ENCODE measurements at places on chromosomes 5 and 9.

DNA sequence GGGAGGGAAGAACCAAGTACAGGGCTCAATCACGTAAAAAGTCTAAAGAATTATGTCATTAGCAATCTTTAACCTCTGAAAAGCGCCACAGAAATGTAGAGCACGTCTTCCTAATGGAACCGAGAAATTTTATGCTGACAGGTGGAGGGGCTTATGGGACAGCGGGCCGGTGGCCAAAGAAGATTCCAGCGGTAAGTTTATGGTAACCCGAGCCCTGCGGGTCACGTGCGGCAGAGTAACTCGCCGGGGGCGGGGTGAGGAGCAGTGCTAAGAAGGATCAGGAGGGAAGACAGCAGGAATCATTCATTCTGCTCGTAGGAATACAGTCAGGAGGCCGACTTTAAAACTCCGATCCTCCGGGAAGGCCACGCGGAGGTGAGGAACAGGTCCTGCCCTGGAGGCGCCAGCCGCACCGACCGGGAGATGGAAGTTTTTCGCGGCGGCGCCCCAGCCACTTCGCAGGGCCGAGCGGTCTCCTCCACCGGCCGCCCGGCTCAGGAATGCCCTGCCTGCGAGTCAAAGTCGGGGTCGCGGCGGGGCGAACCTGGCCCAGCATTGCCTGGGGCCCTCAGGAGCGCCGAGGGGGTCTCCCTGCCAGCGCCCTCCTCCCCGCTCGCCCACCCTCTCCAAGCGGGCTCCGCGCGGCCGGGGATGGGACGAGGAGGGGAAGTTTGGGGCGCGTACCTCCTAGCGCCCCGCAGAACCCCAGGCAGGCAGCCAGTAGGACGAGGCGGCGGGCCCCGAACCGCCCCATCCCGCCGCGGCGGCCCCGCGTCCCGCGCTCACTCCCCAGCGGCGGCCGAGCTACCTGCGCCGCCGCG, 101.8 kb downstream of the ESM1 start:
- no peak for DNase-seq

- no peak for DNase-seq
These were observed 13.5 kb upstream of the TSSK1B start for GRCh38 chr5:113448252-113448651.

DNA sequence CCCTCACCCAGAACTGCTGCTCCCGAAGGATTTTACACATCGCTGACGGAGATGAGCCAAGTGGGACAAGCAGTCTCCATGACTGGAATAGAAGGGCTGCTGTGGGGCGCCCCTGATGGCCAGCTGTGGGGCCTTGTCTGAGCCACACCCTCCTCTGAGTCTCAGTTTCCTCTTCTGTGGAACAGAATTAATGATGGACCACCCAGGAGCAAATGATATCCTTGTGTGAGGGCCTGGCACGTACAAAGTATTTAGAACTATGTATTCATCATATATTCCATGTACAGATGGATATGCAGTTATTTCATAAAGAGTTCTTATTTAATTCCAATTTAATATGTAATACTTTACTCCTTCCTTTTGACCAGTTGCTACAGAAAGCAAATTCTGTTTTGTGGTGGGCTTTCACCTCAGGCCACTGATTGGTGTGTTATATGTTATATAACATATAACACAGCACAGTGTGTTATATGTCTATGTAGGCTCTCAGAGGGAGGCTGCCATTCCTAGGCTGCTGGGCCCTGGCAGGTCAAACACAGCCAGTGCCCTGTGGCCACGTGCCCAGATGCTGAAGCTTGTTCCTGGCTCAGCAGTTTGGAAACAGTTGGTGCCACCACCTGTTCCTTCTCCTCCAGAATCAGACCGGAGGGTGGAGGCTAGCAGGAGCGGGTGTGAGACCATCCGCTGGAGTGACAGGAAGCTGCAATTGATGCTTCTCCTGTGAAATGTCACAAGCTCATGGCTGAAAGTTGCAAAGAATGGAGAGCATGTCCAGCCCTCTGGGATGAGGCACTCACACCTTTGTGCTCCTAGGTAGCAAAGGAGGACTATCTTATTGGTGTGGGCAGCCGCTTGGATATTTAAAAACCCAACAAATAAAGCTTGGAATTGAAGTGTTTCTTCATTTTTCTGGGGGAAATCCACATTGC, 4.4 kb upstream of the FGD3 start:
- DNase-seq = no peak

DNA sequence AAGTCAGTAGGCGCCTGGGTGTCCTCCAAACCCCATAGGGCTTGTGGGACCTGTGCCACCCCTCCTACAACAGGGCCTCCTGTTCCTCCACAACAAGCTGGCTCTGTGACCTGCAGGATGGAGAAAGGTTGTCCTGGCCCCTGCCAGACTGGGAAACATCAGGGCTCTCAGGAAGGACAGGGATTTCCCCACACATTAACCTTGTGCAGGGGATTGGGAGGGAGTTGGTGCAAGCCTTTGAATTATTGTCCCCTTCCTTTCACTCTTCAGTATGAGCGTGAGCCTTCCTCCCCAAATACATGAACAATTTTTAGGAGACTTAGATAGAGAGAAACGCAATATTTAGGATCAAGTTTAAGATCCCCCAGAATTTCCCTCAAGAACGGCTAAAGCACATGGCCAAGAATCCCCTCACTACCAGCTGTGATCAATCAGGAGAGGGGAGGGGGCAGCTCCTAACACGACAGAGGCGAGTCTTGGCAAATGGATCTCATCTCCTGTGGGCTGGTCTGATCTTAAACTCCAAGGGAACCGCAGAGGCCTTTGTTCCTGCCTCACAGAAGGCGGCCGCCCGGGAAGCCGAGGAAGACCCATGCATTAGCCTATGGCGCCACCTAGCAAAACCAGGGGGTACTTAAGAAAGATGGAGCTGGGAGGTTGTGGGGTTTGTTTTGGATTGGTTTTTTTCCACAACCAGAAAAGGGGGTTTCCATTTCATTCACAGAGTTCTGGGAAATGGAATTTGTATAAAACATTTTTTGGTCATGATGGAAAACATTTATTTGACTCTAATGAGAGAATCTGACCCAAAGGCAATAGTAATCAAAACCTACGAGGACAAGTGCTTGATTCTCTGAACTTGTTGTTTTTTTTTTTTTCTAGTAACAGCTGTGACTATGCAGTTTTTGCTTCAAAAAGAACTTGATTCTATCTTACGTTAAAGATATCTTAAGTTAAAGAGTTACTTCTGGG, 36.1 kb upstream of the OSMR start:
- DNase-seq = peak; percentile 36

- DNase-seq = no peak
These were observed 140.6 kb downstream of the OSTF1 start for GRCh38 chr9:75228893-75229292.

- no peak for DNase-seq
These were observed 147.1 kb downstream of the C5orf15 start for GRCh38 chr5:133821311-133821741.

DNA sequence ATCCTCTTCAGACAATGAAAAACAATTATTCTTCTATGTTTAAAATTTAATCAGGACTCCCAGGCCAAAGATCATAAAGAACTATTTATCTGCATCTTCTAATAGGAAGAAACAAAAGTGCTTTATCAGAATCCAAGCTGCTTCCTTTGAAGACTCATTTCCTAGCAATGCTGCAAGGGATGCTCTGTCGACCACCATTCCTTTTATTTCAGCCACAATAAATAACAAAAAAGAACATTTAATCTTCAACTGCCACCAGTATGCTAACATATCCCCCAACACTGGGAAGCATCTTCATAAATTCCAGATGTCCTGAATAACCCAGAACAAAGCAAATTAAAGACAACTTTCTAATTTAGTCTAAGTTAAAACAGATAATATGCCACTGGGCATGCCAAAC, 68.7 kb downstream of the PKD2L2 start:
- no peak for DNase-seq

DNA sequence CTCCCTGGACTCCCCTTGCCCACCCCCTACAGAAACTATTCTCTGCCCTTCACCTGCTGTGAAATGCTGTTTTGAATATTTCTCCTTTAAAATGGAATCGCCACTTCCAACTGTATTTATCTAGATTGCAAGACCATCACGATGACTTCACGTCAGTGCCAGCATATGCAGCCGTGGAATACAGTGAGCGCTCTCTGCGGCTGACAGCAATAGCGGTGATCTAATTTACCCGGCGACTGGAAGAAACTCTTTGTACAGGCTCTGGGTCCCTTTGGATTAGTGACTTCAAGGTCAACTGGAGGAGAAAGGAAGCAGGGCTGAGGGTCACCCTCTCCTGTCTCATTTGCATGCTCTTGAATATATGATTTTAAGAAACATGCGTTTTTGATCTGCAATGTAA, 192.0 kb downstream of the IRX1 start:
- DNase-seq = no peak

GRCh38 chr5:75566710-75567309, 44.4 kb upstream of the ANKDD1B start:
- DNase-seq = peak; percentile 37

DNA sequence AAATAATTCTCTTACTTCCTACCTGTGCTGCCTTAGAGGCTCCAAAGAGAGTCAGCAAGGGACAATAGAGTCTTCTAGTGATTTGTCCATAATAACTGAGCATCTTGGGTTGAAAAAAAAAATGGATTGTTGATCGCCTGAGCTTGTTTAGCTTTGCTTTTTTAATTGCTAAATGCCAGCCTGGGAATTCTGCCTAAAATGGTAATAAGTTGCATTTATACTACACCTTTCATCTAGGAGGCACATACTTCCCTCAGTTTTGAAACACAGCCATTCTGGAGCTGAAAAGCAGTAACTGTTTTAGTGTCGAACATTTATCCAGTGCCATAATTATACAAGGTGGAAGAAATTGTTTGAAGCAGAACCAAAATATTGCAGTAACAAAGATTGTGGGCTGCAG, 421.3 kb downstream of the CAAP1 start:
- no peak for DNase-seq

DNA sequence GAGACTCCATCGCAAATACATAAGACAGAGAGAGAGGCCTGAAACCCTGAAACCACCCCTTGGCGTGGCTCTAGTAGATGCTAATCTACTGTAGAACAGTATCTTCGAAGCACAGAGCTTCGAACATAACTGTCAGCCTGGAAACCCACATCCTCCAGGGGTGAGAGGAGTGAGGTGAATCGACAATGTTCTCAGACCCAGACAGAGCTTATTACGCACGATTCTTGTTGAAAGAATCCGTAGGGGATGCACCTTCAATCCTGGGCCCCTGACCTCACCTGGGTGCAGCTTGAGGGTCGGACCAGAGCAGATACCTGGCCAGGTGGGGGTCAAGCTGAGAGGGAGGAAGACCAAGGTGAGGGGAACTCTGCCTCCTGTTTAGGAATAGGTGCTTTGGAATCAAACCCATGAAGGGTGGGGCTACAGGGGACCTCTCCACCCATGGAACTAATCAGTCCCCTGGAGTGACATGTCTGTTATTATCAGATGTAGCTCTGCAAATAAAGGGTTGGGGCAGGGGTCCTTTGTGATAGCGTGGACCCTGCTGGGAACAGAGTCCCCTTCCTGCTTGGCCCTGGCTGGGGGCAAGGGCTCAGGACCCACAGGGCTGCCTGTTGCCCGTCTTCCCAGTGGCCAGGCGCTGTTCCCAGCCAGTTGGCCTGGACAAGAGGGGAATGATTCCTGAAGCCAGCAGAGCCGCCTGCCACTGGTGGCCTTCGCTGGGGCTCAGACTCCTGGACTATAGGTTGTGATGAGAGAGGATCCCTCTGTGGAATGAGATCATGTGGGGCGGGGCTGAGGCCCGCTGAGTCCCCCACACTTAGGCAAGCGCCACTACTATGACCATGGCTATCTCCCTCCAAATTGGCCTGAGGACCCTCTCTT, 41.2 kb downstream of the DBH start:
- no peak for DNase-seq

- DNase-seq = no peak
These were observed 323.6 kb downstream of the NFIB start for GRCh38 chr9:13990331-13990730.

DNA sequence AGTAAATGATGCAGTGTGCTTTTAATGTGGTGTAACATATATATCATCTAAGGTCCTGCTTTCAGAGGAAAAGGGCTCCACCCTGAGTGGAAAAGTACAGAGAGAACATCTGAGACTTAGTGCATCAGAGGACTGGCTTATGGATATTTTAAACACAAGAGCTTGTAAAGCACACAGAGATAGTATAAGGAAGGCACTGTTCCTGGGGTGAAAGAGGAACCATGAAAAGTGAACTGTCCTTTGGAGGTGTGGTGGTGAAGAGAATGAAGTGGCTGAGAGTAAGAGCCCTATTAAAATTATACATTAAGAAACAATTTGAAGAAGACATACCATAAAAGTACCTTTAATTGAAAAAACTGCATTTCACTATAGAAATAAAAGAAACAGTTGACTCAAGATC, 68.9 kb downstream of the CSF2 start:
- no peak for DNase-seq

- no peak for DNase-seq
These were observed 764.7 kb upstream of the ARRDC3 start for GRCh38 chr5:92147798-92148197.

DNA sequence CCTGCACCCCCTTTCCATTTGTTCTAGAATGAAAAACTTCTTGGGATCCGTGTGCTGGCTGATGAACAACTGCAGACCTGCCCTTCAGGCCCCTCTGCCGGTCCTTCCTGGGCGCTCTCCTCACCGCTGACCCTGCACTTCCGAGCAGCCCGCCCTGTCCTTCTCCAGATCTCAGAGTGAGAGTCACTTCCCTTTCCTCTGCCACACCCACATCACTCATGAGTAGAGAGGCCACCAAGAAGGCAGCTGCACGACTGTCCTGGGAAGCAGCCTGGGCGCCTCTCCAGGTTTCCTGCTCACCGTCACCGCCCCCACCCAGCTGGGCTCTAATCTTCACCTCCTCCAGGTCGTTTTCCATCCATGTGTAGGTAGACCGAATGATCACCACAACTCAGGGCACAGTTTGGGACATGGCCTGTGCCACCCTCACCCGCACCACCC, 35.0 kb upstream of the NSMF start:
- DNase-seq = no peak

GRCh38 chr5:53478411-53479044, 1.9 kb upstream of the FST start:
- no peak for DNase-seq

DNA sequence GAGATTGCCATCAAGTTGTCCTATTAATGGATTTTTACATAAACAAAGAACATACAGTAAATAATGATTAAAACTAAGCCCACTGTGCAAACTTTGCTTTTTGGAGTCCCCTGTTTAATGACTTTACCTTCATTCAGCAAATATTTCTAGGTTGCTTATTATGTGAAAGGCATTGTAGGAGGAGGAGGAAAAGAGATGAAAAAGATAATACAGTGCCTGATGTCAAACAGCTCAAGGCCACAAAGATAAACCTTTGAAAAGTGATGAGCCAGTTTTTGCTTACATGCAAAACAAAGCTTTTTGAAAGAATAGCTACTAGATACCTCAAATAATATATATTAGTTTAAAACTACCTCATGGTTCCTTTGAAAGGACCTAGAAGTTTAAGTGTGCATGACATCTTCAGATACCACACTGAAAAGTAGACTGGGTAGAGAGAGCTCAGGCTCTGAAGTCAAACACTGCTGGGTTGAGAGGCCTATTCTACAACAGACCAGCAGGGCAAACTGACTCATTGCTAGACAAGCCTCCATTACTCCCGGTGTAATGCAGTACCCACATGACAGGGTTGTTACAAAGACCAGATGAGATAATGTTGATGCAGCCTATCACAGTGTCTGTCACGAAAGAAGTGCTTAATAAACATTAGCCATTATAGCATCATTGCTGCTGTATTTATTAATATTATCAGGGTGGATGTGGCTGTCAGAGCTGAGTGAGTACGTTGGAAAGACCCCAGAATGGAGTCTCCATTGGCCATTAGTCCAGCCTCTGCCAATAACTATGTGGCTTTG, 11.8 kb downstream of the DEPDC1B start:
- no peak for DNase-seq
